ENCODE measurements at places on chromosomes 16 and 17.

DNA sequence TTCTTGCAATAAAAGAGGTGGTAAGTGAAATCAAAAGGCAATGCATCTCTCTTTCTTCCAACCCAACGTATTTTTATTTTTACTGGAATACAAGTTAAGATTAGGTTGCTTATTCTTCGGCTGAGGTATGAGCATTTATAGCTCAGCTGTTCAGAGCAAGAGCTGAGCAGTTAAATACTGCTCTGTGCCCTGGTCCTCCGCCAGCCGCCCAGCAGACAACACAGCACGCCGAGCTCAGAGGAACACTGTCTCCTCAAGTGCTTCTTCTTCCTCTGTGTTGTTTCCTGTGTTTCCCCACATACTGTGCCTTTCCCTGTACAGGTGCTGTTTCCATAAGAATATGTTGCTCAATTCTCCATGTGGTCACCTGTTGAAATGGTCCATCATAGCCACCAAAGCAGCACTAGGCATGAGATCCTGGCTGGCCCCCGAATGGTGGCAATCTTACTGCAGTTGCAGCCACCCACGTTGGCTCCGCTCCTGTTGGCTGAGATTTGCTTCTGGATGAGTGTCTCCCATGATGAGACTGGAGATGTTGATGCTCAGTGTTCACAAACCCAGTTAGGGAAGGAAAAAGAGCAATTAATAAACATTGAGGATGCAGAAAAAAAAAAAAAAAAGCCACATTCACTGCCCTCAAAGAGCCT is 515.3 kb downstream of the GRIN2A start:
- H3K4me3 ChIP-seq: no peak overlapping the region
- no peaks in the 10 kb centered on the region for H3K36me3 ChIP-seq
- H3K27ac ChIP-seq: no peak overlapping the region
- no peak for DNase-seq
- H3K4me1 ChIP-seq: peaks cover 5% of the 10 kb centered on the region
- H3K27me3 ChIP-seq: no peaks in the 10 kb centered on the region

DNA sequence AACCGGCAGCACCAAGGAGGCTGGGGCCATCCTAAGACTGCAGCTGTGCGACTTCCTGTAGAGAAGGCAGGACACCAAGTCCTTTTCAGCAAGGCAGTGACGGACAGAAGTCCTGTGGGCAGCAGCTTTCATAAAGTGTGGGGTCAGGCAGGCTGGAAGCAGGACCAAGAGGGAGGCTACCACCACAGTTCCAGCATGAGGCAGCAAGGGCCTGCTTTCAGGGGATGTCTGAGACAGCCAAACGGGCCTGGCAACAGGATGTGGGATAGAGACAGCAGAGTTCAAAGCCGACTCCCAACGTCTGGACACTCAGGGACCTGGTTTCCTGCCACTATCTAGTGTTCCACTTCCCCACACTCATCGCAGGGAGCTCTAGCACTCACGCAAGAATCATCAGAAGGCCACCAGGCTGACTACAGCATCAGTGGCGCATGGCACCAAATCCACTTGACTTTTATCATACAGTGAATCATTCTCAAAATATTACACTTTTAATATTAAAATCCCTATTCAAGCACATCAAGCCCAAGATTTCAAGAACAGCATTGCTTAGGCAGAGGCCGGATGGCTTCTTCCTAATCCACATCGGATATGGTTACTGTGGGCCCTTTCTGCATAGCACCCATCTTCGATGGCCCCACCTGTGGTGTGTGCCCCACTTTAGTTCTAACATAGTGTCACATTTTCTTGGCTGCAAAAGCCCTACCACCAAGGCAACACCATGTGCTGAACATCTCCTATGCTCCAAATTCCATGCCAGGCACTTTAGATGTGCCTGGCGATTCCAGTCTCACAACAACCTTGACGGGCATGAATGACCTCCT is 5.2 kb downstream of the USP7 start:
- H3K27ac ChIP-seq: no peak overlapping the region
- H3K4me1 ChIP-seq: peaks cover 79% of the 10 kb centered on the region
- H3K4me3 ChIP-seq: no peak overlapping the region
- DNase-seq: no peak
- no peaks in the 10 kb centered on the region for H3K36me3 ChIP-seq
- H3K27me3 ChIP-seq: no peaks in the 10 kb centered on the region

DNA sequence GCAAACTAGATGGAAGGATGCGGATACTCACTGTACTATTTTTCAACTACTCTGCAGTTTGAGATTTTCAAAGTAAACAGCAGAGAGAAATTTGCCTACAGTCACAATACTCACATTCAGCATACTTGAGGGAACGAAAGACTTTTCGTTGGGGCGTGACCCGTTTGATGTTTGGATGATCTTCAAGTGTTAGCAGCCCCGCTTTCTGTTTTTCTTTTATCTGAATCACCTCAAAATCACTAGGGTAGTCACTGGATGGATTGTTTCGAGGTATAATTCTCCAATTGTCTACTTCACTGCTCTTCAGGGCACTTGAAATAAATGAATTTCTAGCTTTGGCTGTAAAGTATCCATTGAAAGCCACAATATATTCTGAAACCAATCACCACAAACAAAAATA is 17.8 kb downstream of the MBTPS1 start:
- H3K4me3 ChIP-seq: no peak overlapping the region
- H3K4me1 ChIP-seq: peaks cover 60% of the 10 kb centered on the region
- DNase-seq: no peak
- H3K27me3 ChIP-seq: no peaks in the 10 kb centered on the region
- peaks cover 21% of the 10 kb centered on the region for H3K36me3 ChIP-seq

DNA sequence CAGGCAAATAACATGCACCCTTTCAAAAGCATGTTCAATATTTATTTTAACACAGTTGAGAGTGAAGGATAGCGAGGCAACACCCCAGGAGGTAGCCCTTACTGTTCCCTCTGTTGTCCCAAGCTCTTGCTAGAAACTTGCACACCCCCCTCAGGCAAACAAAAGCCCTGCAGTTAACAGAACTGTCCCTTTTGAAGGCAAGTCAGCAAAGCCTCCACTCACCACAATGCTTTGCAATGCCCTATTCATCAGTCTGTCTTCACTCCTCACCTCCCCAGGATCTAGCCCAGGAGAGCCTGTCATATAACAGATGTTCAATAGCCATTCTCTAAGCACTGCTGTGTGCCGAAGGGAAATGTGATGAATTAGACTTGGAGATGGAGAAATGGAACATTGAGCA is 3.5 kb upstream of the CNEP1R1 start:
- no peaks in the 10 kb centered on the region for H3K27me3 ChIP-seq
- H3K4me3 ChIP-seq: no peak overlapping the region
- H3K27ac ChIP-seq: no peak overlapping the region
- H3K36me3 ChIP-seq: no peaks in the 10 kb centered on the region
- no peak for DNase-seq

- no peak overlapping the region for H3K27ac ChIP-seq
- H3K4me3 ChIP-seq: no peak overlapping the region
- H3K27me3 ChIP-seq: no peaks in the 10 kb centered on the region
Measured at GRCh38 chr16:24075302-24075701, 180.8 kb upstream of the CACNG3 start.

DNA sequence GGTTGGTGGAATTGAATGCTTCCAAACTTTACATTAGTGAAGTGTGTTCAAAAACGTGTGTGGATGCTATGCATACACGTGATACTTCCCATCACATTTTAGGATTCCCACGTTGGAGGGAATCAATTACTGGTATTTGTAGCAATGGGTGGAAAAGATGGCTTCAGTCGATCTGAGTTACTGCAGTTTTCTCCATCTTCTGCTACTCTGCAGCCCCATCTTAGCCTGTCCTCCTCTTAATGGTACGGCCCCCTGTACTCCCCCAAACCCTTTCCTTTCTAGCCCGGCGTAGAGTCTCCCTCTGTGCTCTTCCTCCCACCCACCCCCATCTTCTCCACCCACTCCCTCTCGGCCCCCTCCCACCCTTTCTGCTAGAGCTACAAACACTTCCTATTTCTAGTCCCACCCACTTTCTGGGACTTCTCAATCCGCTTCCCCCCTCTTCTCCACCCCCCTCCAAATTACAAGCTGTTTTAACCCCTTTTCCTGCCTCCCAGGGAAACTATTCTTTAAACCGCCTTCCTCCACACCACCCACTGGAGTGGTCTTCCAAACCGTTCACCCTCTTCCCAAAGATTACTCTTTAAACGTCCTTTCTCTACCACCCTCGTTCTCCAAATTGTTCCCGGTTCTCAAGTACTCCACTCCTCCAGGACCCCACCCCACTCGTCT is 1.1 kb downstream of the CHTF8 start:
- no peak for DNase-seq
- H3K4me1 ChIP-seq: peaks cover 20% of the 10 kb centered on the region
- H3K4me3 ChIP-seq: peak overlapping the region; percentile 95

GRCh38 chr17:55540414-55541091 is 29.3 kb upstream of the SMIM36 start:
- no peaks in the 10 kb centered on the region for H3K27me3 ChIP-seq
- H3K4me1 ChIP-seq: no peaks in the 10 kb centered on the region
- H3K27ac ChIP-seq: no peak overlapping the region
- no peaks in the 10 kb centered on the region for H3K36me3 ChIP-seq

DNA sequence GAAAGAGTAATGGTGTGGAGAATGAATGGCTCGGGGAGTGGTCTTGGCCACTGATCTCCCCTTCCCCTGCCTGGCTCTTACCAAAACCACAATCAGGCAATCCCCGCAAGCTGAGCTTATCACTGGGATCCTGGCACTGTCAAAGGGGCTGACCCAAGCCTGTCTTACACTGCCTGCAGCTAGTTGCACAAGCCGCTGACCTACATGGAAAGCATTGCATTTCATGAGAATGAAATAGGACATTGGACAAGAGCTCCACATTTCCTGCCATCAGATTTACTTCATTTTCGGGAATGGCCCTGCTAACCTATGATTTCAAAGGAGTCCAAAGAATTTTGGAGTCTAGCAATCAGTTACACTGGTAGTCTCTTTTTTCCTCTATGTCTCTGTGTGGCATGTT is 146.4 kb downstream of the PCTP start:
- H3K4me1 ChIP-seq: no peaks in the 10 kb centered on the region
- no peaks in the 10 kb centered on the region for H3K36me3 ChIP-seq
- H3K27ac ChIP-seq: no peak overlapping the region
- H3K27me3 ChIP-seq: no peaks in the 10 kb centered on the region
- H3K4me3 ChIP-seq: no peak overlapping the region

GRCh38 chr16:1345087-1345486 is 6.6 kb downstream of the TSR3 start:
- no peak overlapping the region for H3K27ac ChIP-seq
- no peak for DNase-seq
- H3K27me3 ChIP-seq: no peaks in the 10 kb centered on the region
- H3K4me1 ChIP-seq: peaks cover 58% of the 10 kb centered on the region

DNA sequence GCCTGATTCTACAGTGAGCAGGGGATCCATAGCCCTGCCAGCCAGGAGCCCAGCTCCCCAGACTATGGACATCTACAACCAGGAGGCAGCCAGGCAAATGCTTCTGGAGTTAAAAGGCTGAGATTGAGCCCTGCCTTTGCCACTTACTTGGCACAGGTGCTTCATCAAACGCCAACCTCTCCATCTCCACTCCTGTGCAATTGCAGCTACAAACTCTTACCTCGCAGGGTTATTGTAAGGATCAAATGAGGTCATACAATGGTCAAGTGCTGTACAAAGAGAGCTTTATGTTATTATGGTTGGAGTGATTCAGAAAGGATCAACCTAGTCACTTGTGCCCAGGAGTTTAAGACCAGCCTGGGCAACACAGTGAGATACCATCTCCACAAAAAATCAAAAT is 9.8 kb upstream of the MYO18A start:
- H3K4me1 ChIP-seq: no peaks in the 10 kb centered on the region
- no peak overlapping the region for H3K27ac ChIP-seq
- no peaks in the 10 kb centered on the region for H3K27me3 ChIP-seq
- DNase-seq: no peak
- no peak overlapping the region for H3K4me3 ChIP-seq

GRCh38 chr17:7932483-7932891 is 481 bp downstream of the CNTROB start:
- DNase-seq: no peak
- H3K4me3 ChIP-seq: peak overlapping the region; percentile 68
- H3K36me3 ChIP-seq: no peaks in the 10 kb centered on the region
- H3K27me3 ChIP-seq: peaks cover 4% of the 10 kb centered on the region

DNA sequence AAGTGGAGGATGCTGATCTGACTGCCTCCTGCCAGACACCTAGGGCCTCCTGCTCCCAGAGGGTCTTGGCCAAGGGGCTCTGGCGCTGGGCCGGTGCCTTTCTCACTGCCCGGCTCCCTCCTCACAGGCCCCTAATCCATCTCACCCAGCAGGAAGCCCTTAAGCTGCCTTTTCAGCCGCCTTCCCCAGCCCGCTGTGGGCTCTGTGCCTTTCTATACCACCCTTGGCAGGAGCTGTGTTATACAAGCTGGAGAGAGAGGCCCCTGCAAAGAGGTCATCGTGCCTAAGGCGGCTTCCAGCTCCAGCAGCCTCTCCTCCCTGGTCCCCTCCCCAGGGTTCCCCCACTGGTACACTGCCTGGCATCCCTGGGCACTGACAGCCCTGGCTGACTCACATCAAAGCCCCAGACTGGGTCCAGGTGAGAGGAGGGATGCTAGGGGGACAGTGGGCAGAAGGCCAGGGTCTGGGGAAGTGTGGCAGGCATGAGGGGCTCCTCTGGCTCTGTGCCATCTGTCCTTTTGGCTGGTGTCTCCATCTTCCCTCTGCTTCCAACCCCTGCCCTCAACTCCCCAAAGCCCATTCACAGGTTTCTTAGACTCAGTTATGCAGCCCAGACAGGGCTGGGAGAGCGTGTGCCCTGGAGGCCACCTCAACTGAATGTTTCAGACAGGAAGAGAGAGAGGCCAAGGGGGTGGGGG is 15.3 kb upstream of the FZD2 start:
- DNase-seq: no peak
- no peak overlapping the region for H3K27ac ChIP-seq
- H3K4me1 ChIP-seq: no peaks in the 10 kb centered on the region
- no peaks in the 10 kb centered on the region for H3K27me3 ChIP-seq
- no peak overlapping the region for H3K4me3 ChIP-seq
- no peaks in the 10 kb centered on the region for H3K36me3 ChIP-seq

GRCh38 chr16:57807968-57808528 is 5.8 kb upstream of the KIFC3 start:
- no peak for DNase-seq
- H3K27me3 ChIP-seq: no peaks in the 10 kb centered on the region
- peak overlapping the region; percentile 11 for H3K4me3 ChIP-seq
- H3K36me3 ChIP-seq: no peaks in the 10 kb centered on the region
- peak overlapping the region; percentile 59 for H3K27ac ChIP-seq

GRCh38 chr16:89598199-89598598 is 15.2 kb upstream of the DPEP1 start:
- no peak overlapping the region for H3K4me3 ChIP-seq
- DNase-seq: no peak
- peaks cover 37% of the 10 kb centered on the region for H3K4me1 ChIP-seq
- no peak overlapping the region for H3K27ac ChIP-seq

DNA sequence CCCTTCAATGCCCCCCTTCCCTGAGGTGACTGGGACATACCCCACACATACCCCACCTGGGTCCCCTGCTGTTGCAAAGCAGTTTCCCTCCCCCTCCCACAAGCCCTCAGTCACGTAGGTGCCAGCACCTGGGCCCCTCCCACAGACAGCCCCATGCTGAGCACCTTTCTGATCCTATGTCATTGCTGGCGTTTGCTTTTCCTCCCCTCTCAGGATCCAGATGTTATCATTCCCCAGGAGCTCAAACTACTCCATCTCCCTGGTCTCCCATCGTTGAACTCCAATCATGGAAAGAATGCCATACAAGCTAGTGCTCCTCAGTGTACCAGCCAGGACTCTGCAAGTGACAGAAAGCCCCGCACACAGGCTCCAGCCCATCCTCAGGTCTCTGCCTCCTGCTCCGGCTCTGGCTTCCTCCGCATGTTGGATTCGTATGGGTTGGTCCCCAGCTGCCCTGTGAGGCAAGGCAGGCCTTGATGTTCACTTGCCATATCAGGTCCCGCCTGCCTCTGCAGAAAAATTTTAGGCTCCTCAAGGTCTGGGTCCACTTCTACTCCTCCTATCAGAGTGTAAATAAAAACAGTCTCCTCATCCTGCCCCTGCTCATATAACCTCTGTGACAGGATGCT is 31.4 kb upstream of the MED9 start:
- peak overlapping the region; percentile 33 for H3K27ac ChIP-seq
- H3K36me3 ChIP-seq: no peaks in the 10 kb centered on the region
- peaks cover 4% of the 10 kb centered on the region for H3K4me1 ChIP-seq
- DNase-seq: no peak

Data from esophagus squamous epithelium (tissue), 5 donors.